Bronchial epithelial cell (primary cell): ENCODE measurements at places on chromosomes 5 and 9. TPM values are rescaled to one million over a fixed set of nuclear protein-coding genes. Genes with fewer than 3 reads are reported as not detected.
A peak's percentile ranks its signal among the peaks of the same experiment; 100 is the strongest.

DNA sequence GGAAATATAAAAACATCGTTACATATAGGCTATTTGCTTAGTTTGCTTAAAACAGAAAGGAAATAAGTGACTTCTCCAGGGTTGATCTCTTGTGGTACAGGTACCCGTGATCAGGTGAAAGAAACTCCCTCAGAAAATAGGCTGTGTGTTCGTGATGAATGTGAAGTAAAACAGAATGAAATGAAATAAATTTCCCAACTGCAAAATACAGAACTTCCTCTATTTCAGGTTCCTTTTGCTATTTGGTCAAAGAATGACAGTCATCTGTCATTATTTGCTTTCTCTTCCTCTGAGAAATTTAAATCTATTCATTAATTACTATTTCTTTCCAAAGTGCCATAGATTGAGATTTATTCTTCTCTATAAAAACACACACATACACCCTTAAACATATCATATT lies 408.1 kb downstream of the FAM170A start:
- DNase-seq: no peak

FAM114A2 gene
- total RNA-seq: 19.7 and 27.1 TPM in 2 replicates

DNA sequence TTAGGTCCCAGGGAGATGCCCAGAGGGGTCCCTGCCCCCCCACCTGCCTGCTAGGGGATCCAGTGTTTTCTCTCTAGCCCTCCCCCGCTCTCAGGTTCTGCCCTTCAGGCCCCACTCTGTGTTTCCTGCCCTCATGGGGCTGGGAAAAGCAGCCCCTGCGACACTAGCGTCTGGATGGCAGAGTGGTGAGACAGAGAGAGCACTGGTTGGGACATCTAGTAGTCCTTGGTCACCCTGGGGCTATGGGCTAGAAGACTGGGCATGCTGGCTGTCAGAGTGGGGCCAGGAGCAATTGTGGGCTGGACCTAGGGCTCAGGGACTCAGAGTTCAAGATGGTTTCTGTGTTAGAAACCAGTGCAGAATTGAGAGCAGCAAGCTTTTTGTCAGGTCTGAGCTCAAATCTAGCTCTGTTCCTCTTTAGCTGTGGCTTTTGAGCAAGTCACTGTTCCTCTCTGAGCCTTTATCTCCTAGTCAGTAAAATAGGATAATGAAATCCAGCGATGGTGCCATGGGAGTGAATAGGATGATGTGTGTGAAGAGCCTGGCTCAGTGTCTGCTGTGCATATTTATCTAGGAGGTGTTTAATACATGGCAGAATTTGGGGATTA lies 39.0 kb downstream of the RGS3 start:
- DNase-seq: no peak

DNA sequence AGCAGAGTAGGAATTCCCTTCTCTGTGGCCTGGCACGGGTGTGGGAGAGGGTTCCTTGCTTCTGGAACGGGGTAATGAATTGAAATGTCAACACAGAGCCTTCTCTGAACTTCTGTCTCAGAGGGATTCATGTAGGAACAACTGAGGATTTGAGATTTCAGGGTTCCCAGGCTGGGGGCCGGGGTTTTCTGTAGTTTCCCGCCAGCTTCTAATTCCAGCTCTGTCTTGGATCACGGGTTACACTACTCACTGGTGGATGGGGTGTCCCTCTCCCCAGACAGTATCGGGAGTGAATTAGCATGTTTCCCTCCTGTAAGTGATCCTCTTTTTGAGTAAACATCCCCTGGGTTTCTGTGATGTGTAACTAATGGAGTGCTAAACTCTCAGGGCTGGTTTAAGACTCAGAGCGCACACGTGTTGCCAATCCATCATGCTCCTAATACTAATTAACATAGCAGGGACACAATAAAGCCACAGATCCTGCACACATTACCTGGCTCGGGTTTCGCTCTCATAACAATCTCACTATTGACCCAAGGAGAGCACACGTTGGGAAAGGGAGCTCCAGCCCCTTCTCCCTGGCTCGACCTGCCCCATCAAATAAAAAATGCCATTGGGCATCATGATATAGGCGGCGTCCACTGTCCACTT lies 18.1 kb upstream of the DMRT2 start:
- DNase-seq: no peak

DNA sequence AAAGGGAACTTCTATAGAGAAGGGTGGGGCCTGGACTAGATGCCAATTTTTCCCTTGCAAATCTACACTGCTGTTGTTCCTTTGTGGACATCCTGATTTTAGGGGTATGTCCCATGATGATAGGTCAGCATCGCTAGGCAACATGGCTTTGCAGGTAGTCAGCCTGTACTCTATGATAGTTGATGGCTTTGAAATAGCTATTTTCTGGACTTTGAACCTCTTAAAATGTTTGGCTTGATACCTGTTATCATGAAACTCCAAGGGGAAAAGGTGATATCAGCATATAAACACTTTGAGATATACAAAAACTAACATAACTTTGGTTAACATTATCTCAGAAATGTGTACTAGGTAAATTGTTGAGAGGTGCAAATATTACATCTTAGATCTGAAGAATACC lies 533.2 kb downstream of the CTNND2 start:
- DNase-seq: no peak

- DNase-seq: peak; percentile 82
Measured at GRCh38 chr9:133059623-133060022, 2.2 kb upstream of the CEL start.

DNA sequence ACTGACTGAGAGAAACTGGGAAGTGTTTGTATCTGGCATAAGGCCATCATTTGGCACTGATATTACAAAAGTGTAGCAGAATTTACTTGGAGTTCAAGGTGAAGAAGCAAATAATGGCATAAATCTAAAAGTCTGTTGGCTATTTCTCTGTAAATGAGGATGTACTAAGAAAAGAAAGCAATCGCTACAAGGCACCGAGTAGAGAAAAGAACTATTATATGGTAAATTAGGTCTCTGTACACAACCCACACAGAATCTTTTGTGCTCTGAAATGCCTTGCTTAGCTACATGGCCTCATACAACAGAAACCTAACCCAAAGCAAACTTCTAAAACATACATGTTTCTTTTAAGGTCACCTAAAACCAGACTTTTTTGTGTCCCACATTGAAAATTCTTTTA lies 290.1 kb upstream of the WWC1 start:
- no peak for DNase-seq

GPR21 gene
- 1.3 and 1.8 TPM in 2 replicates for total RNA-seq

GRCh38 chr5:10735569-10736276 lies 25.3 kb downstream of the DAP start:
- no peak for DNase-seq

SVEP1 gene
- total RNA-seq: 0.26 and 1.3 TPM in 2 replicates

DNA sequence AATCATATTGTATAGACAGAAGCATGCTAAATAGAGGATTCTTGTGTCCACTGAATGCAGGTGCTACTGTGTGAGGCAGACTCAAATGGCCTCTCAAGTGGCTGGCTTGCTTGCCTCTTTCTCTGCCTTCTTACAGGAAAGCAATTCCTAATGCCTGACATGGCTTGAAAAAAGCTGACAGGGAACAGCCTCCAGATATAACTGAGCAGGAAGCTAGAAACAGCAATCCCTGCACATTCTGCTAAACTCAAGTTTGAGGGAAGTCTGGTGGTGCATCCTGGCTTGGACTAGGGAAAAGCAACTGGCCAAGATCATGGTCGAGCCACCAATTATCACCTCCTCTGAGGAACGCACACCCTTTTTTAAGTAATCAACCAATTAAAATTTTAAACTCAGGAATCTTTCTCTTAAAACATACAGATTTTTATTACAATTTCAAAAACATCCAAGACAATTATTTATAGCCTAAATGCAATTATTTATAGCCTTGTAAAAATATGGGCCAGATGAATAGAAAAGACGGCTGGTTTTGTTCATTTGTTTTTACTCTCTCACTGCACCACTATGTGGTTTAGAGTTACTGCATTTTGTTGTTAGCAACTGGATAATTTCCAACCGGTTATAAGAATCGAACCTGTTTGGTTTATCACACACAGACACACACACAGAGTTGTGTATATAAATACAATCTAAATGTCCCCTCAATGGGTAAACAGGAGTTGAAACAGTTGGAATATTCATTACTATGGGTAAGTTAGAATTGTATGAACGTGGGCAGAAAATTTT lies 290.9 kb upstream of the ANKRD55 start:
- DNase-seq: peak; percentile 27

GRCh38 chr5:116406306-116407041 lies 168.1 kb downstream of the SEMA6A start:
- no peak for DNase-seq

IL9 gene
- total RNA-seq: not detected in 2 replicates

DNA sequence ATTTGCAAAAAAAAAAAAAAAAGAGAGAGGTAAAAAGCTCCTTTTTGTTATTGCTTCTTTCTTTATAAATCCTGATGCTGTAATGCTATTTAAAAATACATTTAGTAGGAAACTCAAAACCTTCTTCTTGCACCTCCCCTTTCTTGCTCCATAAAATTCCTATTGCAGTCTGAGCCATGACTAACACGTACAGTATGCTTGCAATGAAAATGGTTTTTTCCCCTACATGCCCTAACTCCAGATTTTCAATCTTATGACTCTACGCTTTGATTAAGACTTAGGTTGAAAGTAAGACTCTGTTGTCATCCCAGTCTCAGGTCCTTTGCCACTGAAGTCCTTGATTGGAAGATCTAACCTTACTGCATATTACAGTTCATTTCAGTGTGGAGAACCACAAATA lies 23.9 kb downstream of the FGF10 start:
- peak; percentile 7 for DNase-seq

ROR2 gene
- total RNA-seq: 0.13 and 0.26 TPM in 2 replicates

DNA sequence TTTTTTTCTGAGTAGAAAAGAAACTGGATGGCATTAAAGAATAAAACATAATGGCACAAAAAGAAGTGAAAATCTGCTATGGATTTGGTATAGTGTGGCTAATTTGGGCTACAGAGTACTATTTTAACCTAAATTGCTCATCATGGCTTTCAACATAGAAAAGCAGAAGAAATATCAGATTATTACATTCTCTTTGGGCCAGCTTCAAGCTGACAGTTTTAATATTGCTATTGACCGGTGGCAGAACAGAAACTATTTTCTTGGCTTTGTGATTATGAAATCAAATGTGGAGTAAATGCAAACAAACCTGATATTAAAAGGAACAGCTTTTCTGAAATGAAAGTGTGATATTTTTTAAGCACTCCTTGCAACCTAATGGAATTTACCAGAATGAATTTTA lies 301.5 kb downstream of the EPB41L4A start:
- no peak for DNase-seq

RASGRF2 gene
- 0.26 and 0.53 TPM in 2 replicates for total RNA-seq

IFNA13 gene
- not detected in 2 replicates for total RNA-seq

MZB1 gene
- 0.13 TPM in 1 of 2 replicates, not detected in the other for total RNA-seq

DNA sequence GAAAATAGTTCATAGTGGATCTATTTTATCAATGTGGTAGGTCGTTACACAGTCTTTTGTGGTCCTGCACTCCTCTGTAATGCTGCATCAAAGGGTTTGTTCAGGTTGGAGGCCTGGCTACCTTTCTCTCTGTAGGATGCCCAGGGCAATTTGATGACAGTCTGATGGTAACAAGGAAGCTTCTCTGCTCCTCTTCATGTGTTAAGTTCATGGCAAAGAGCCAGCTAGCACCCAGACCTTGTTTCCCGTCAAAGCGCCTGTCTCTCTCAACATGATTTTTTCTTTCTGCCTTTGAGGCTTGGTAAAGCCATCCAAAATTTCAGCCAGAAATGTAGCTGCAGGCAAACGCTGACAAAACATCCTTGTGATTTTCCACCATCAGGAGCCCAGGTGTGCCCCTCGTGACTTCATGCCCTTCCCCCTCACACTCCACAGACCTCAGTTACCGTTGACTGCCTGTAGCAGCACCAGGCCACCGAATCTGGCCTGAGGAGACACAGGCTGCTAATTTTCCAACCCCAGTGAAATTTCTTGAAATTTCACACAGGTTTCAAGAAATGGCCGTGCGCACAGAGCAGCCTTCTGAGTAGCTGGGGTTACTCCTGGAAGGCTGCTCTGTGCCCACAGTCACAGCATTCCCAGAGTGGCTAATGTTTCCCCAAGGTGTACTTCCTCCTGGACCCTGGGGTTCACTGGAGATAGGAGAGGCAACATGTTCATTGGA lies 292.7 kb downstream of the CWC27 start:
- no peak for DNase-seq

GRCh38 chr9:95003689-95004410 lies 277.4 kb downstream of the AOPEP start:
- no peak for DNase-seq

TLR4 gene
- total RNA-seq: 0.13 and 0.26 TPM in 2 replicates

DNA sequence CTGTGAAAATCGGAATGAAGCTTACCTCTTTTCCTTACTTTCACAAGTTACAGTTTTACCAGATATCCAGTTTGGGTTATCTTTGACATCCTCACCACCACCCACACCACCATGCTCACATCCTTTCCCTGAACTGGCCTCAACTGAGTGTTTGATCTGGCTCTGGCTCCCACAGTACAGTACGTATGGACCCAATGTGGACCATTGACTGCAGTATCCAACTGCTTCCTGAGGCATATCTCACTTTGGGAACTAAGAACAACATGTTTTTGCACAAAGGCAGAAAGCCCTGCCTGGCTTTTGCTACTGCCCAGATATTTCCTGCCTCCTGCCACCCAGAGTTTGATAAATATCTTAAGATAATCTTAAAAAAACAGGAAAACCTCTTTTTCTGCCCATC lies 1232.0 kb upstream of the CDH18 start:
- no peak for DNase-seq

CIZ1 gene
- 15.0 and 32.0 TPM in 2 replicates for total RNA-seq

NEUROG1 gene
- not detected in 2 replicates for total RNA-seq

- no peak for DNase-seq
Measured at GRCh38 chr5:157993986-157994691, 135.2 kb upstream of the CLINT1 start.

DNA sequence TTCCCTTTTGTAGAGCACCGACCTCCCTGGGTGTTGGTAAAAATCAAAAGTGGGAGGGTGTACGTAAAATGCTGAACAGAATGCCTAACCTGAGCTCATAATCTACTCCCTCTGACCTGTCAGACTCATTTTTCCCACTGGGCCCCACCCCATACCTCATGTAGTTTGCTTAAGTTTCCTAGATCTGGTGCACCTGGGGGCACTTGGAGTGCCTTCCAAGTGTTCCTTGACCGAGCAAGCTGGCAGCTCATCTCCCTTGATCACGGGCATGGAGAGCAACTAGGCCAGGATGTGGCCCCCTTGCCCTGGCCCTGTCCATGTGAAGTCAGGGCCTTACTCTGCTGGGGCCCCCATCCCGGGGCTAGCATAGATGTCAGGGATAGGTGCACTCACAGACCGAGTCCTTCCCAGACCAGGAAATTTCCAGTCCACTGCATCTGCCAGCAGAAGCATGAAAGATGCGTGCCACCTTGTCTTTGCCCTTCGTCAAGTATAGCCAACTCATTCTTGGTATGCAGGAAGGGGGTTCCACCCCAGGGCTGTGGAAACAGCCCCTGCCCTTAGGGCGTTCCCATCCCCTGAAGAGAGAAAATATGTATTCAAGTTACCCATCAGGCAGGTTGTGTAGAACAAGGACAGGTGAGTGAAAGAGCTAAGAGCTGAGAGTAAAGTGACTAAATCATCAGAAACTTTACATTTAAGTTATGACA lies 41.9 kb downstream of the SLC22A5 start:
- DNase-seq: no peak
